ENCODE measurements at places on chromosomes 11 and 22.

DNA sequence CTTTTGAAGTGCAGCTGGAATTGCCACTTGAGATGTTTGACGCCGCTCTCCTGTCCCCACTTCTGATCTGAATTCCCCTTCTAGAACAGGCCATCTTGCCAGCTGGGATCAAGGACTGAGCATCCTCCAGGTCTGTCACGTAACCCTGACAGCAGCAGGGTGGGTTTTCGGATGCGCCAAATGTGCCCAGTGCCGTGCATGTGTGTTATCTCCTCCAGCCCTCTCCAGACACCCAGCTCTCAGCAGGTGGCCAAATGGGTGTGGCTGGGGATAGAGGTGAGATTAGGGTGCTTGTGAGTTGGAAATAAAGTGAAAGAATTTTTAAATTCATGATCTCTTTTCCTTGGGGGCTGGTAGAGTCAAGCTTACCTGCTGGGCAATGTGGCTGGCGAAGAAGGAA lies 3.3 kb downstream of the OSBP2 start:
- DNase-seq: no peak

- DNase-seq: no peak
These were observed 94.9 kb downstream of the TBC1D22A start for GRCh38 chr22:46857142-46857884.

- DNase-seq: no peak
These were observed 200.3 kb upstream of the MTNR1B start for GRCh38 chr11:92769112-92769511.

DNA sequence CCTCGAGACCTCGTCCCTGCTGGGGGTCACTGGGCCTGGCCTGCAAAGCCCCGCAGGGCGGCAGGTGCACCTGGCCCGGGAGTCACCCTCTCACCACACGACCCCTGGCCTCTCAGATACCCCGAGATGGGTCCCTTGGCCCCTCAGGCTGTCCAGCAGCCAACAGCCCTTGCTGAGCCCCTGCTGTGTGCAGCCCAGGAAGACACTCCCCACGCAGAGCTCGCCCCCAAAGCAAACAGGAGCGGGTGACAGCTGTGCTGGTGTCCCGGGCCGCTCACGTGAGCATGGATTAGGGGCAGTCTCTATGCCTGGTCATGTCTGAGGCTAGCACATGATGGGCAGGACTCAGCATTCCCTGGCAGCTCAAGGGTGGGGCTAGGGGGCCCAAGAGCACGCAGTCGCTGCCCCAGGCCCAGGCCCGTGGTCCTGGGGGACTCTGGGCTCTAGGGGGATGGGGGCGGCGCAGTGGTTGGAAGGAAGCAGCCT lies 31.3 kb downstream of the WNT7B start:
- no peak for DNase-seq

DNA sequence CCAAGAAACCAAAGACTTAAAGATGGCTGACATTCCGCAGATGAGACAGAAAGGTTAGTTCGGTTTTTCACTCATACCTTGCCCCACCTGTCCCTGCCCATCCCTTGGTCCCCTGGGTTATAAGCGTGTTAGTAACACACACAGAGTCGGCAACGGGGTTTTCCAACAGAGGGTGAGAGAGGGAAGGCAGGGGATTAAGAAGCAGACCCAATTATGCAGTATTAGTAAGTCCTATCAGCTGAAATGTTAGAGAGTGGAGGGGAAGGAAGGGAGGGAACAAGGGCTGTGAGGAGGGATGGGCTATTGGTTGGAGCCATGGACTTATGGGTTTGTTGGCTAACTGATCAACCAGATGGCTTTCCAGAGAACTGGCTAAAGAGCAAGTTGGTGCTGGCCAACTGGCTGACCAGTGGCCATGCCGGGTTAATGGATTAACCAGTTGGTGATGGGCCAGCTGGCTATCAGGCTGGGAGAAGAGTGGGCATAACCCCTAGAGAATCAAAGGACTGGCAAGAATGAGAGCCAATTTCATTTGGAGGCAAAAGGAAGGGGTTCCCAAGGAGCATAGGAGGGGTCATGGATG lies 45.5 kb downstream of the NRXN2 start:
- no peak for DNase-seq

DNA sequence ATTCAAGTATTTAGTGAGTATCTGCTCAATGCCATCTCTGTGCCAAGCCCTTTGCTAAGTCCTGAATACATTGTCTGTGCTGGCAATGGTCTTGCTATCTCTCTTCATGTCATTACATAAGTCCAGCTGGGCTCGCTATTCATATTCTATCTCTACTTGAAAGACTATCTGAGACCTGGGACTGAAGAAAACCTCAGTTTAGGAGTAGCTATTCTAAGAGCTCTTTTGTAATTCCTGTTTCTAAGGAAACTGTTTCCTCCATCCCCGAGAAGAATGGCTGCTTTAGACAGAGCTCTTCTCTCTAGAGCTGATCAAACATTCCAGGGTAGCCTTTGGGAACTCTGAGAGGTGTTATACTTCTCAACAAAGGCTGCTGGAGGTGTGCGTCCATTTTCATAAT lies 33.0 kb downstream of the SLC17A6 start:
- no peak for DNase-seq

GRCh38 chr22:33325232-33326004 lies 267.2 kb upstream of the SYN3 start:
- DNase-seq: no peak

Data from substantia nigra (tissue), 51 donors.